Stimulated activated memory B cell treated with anti-CD40 and anti-IgM and Interleukin-4, amounts not matched to agents 10 μg/mL and 1 μg/mL and 100 μg/mL, for 72 hours (primary cell): ENCODE measurements at places on chromosomes 13 and 19.

- no peak for ATAC-seq
Measured at GRCh38 chr19:42571116-42571515, 23.6 kb downstream of the CEACAM8 start.

DNA sequence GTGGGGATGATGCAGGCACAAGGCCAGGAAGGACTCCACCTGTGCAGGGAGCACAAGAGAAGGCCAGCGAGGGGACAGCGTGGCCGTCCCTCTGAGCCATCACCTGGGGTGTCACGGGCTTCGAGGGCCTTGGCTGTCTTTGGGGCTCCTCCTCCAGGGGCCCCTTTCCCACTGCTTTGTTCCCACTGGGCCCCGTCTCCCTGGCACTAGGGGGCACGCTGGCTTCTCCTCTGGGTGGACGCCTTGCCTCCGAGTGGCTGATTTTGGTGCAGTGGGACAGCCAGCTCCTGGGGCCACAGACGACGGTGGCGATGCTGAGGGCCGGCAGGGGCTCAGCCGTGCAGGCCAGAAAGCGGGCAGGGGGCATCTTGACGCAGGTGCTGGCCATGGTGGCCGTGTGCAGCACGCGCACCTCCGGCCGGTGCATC lies 43.2 kb upstream of the GRTP1 start:
- no peak for ATAC-seq

DNA sequence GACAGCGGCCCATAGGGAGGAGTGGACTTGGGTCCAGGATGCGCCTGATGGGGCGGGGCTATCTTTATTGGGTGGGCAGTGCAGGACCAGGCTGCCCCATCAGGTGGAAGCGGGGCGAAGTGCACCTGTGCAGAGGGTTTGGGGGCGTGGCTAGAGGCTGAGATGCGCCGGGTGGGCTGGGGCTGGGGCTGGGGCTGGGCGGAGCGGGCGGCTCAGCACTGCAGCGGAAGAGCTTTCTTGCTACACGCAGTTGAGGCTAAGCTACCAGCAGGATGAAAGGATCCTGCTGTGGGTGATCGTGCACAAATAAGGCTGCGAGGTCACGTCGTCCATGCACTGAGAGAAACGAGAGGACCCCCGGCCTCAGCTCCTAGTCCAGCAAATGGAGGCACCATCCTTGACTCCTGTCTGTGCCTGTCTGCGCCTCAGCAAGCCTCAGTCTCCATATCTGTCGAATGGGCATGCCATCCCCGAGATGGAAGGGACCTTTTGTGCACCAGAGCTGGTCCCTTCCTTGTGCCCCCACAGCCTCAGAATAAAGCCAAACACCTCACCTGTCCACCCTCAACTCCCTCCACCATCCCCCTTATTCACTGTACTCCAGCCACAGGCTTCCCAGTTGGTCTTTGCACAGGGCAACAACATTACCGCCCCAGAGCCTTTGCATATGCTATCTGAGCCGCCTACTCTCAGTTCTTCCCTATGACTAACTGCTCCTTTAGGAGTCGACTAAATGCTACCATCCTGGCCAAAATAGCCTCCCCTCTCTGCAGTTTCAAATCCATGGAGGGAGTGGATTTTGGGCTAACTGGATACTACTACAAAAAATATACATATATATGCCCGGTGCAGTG lies 21.0 kb upstream of the HOMER3 start:
- ATAC-seq = no peak

DNA sequence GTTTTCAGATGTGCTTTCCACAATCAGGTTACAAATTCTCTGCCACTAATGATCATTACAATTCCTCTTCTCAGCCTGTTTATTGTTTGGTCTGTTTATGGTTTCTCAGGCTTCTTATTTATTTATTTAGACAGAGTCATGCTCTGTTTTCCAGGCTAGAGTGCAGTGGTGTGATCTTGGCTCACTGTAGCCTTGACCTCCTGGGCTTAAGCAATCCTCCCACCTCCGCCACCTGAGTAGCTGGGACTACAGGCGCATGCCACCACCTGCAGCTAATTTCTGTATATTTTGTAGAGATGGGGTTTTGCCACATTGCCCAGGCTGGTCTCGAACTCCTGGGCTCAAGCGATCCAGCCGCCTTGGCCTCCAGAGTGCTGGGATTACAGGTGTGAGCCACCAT lies 2.1 kb upstream of the ZSCAN5A start:
- no peak for ATAC-seq
